ENCODE measurements at places on chromosomes 12 and 14.

DNA sequence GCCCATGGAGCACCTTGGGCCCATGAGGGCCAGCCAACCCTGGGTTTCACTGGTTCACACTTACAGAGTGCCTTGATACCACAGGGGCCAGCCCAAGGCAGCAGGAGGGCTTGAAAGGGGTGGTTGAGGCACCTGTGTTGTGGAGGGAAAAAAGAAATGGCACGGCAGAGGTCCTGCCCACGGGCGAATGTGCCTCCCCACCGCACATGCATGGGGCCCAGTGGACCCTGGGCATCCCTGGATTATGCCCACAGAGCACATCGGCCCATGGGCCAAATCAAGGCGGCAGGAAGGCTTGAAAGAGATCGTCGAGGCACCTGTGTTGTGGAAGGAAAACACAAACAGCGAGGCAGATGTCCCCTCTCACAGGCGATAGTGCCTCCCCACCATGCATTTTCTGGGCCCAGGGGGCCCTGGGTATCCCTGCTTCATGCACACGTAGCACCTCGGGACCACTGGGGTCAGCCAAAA lies 378.1 kb downstream of the ALG10 start:
- DNase-seq: no peak

GRCh38 chr12:21614506-21614905 lies 9.9 kb upstream of the GYS2 start:
- no peak for DNase-seq

DNA sequence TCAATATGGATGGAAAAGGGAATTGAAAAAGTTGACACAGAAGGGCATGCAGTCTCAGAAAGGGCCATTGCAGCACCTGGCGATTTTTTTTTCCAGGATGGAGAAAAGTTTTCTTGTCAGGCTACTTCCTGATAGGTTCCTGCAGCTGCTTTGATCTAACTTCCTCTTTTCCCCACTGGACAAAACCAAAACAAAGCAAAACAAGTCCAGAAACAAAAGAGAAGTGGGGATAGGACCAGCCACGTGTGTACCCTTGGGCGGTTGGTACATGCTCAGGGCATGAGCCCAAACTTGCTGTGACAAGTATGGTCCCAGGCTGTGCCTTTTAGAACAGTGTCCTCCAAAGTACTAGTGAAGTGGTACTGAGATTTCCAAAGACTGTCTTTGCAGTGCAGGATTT lies 89.8 kb downstream of the CHST11 start:
- DNase-seq: no peak

DNA sequence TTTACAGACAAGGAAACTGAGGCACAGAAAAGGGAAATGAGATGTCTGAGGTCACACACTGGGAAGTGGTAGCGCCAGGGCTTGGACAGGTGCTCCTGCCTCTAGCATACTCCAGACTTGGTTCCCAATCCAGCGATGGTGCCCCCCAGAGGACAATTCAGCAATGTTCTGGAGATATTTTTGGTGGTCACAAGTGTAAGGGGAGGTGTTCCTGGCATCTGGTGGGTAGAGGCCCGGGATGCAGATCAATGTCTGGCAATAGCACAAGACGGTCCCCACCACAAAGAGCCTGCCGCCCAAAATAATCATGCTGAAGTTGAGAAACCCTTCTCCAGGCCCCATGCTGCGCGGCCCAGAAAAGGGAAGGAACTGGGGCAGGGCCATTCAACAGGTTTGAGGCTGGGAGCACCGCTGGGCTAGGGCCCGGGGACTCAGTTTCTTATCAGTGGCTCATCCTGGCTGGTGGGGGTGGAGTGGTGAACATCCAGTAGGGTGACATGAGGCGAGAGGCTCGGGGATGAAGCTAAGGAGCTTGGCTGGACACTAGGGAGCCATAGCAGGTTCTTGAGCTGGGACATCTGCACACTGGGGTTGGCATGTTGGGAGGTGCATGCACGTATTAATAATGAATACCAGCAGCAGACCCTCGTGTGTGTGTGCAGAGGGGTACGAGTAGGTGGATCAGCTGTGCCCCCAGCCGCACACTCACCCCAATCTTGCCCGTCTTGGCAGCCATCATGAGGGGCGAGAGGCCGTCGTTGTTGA lies 35.1 kb downstream of the TRPV4 start:
- DNase-seq: no peak

- no peak for DNase-seq
These were observed 297.0 kb downstream of the SSPN start for GRCh38 chr12:26492406-26492805.

Measured in stimulated activated CD8-positive, alpha-beta memory T cell treated with anti-CD3 and anti-CD28 coated beads, Interleukin-15, amount 100 ng/mL, for 24 hours (primary cell).